ENCODE measurements at places on chromosomes 7 and 10.

GRCh38 chr7:44673324-44673723, 66.9 kb downstream of the OGDH start:
- no peak for DNase-seq

- no peak for DNase-seq
Observed at GRCh38 chr10:89452193-89452592, 37.8 kb downstream of the IFIT5 start.

DNA sequence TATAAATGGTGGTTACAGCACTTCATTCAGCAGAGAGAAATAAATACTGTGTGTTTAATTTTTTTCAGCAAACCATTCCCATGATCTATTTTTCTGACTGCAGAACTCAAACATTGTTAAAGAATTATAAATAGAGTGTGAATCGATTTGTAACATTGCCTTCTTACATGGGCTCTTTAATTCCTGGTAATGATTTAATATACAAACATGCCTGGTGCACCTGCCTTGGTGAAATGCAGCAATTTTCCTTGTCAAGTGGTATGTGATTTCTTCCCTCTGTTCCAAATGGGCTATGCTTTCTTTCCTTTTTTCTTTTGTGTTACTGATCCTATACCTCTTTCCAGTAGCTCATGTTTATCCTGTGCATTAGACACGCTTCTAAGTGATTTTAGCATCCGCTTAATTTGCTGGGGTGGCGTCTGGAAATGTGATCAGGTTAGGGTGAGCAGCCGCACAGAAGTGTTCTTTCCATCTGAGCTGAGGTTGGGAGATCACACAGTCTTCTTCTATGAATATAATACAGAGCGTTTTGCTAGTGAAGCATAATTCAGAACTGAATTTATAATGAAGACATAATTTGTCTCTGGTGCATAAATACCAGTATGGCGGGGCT, 94.3 kb upstream of the ITGB1 start:
- no peak for DNase-seq

DNA sequence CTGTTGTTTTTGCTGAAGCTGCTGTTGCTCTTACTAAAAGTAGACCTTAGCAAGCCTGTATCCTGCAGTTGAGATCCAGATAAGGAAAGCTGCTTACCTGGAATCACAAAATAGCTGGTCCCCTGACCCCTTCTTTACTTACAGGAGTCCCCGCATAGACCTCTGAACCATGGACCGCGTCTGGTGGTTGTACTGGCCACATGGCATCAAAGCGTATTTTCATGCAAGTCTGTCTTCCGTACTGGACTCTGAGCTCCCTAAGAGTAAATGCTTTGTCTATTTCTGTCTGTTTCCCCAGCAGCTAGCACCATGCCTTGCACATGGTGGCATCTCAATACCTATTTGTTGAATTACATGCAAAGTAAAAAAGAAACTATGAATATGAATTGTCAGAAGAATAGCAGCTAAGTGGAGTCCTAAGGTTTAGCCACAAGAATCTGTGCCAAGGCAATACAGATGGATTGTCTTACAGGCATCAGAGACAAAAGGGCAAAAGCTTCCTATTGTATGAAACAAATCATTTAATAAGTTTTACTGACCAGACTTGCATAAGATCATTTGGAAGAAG, 159.2 kb downstream of the PAXIP1 start:
- no peak for DNase-seq

DNA sequence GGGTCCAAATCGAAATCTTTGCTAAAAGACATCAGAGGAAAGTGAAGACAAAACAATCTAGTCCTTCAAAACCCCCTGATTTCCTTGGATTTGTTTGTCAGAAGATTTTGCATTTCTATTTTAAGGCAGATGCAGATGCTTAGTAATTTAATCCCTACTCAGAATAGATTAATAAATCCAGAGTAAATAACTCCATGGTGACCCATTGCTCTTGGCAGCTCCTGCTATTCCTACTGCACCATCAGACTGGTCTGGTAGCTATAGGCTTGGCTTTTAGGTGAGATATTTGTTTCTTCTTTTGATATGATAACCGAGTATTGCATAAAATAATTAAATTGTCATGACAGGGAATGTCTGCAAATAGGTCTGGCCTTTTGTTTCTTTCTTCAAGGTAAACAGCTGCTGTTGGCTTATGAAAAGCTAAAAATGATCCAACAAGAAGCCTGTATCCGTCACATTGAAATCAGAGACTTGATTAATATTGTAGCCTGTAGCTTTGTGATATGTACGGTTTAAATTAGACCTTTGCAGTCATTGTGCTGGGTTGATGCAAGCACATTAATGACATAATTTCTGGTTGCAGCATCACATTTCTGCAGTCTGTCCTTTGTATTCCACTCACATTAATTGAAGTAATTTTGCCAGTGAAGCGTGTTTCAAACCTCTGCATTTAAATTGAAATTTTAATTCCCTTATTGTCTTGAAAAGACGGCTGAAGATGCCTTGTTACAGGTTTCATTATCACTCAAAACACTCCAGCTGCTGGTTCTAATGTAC, 40.7 kb downstream of the EXOC4 start:
- no peak for DNase-seq

- DNase-seq: no peak
Observed at GRCh38 chr7:27435461-27435860, 192.9 kb downstream of the EVX1 start.

- no peak for DNase-seq
Observed at GRCh38 chr10:77637532-77638320, at the start of gene KCNMA1. KCNMA1 (minus strand) TSS chr10:77637808.

- DNase-seq: peak; percentile 80
Observed at GRCh38 chr7:120987683-120988590, 574 bp upstream of the CPED1 start.

DNA sequence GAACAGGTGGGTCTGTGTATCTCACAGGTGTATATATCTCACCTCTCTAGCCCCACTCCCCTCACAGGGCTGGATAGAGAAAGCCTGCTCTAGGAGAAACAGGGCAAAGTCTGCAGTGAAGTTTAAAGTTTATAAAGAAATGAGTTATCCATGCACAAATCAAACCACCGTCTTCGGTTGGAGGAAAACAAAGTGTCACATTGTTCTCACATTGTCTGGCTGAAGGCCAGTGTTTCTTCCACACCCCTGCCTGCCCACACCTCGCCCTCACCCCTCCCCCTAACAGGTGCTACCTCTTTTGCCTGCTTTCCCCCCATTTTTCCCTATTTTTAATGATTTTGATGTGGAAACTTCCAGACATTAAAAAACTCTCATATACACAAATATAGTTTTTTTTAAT, 25.8 kb downstream of the AQP1 start:
- peak; percentile 61 for DNase-seq

DNA sequence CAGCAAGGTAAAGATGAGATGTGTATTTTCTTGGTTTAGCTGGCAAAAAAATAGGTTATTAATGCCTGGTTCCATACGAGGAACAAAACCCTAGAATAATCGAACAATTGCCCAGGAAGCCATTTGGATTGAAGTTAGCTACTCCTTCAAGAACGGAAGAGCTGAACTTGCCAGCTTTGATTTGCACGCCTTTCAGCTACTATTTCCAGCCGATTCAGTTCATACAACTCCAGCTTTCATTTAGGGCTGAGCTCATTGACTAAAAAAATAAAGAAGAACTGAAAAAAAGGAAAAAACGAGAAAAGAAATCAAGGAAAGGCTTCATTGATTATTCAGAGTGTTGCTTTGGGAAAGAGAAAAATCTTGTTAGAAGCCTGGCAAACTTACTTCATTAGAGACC, 60.4 kb downstream of the PTN start:
- no peak for DNase-seq

- DNase-seq: no peak
Observed at GRCh38 chr7:81937091-81937490, 167.2 kb upstream of the HGF start.

DNA sequence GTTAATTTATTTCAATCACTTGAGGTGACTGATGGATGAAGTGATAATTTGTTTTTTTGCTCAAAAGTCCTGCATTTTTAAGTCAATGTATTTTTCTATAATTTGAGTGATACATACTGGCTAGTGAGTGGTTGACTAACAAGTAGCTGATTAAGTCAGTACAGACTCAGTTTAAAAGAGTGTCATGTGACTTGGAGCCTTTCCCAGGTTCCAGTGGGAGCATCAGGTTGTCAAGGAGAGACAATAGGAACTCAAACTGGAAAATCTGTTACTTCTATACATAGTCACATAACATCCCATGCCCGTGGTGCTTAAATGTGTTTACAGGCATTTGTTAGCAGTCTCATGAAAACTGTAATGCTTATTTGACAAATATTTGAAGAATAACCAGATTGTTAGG, 154.7 kb downstream of the ANK3 start:
- no peak for DNase-seq

Measured in large intestine (tissue), 12 donors.